ENCODE measurements at places on chromosomes 3 and 15.

GRCh38 chr15:94631608-94632007 is 400.2 kb downstream of the MCTP2 start:
- DNase-seq = no peak

DNA sequence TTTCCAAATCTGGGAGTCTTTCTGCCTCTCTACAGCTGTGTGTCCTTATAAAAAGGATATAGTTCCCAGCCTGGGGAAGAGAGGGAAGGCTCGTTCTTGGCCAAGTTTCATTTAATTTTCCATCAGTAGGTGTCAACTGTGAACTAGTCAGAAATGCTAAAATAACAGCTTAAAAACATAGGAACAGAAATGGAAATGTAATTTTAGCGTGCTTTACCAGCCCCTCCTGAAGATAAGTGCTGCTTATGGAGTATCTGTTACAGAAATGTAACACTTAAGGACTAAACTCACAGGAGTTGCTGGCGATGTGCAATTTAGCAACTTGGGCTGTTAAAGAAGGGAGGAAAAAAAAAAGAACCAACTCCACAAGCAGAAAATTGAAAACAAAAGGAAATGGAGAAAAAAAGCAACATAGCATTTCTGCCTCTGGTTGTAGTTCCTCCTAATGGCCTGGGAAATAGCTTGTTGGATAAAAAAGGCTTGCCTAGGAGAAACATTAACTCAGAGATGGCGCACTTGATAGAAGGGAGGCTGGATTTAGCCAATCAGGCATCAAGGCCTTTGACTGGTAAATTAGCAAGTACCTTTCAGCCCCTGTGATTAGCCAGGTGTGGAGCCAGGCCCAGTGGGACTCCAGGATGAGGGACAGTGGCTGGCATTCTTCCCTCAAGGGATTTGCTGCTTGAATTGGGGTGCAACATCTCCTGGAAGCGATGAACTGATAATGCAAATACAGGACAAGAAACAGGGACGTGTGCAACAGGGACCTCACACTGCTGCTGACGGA is 84.3 kb downstream of the RPLP1 start:
- DNase-seq = no peak

- no peak for DNase-seq
Measured at GRCh38 chr3:188052169-188053035, 101.6 kb upstream of the LPP start.

- no peak for DNase-seq
Measured at GRCh38 chr15:97383516-97383915, 577.0 kb upstream of the ARRDC4 start.

DNA sequence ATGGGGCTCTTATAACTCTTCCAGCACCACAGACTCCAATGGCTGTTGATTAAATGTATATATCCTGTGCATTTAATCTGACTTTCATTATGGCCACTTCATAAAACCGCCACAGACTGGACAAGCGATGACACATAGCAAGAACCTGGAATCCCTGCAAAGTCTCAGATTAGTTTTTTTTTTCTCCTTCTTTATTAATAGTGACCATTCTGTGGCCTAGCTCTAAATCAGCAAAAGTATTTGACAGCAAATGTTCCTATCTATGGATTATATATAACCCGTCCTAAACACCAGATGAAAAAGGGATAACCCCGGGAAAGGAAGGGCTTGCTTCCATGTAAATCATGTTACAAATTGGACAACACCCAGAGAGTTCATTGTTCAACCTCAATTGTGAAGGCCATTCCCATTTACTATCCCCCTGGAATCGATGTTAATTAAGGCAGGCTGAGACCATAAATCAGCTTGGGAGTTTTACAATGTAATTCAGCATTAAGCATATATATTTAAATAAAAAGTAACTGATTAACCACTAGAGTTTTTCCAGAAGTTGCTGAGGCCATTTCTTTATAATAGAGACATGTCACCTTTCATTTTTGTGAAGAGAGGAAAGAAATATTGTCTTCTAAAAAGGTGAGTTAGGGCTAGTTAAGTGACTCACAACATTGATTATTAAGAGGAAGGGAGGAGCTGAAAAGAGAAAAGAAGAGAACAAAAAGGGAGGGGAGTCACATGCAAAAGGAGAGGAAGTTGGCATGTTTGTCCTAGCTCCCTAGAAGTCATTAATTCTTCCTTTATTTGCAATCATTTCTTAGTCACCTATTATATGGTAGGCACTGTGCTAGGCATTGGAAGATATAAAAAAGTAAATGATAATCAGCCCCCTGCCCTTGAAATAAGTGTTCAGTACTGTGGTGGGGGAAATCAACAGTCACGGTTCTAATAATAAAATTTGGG is 26.2 kb downstream of the ALDH1A2 start:
- no peak for DNase-seq

- DNase-seq = no peak
Measured at GRCh38 chr3:36476286-36476942, 96.1 kb downstream of the STAC start.

GRCh38 chr3:56595975-56596840 is 39.2 kb downstream of the CCDC66 start:
- no peak for DNase-seq

- DNase-seq = no peak
Measured at GRCh38 chr15:47754312-47754711, 37.0 kb downstream of the SEMA6D start.

DNA sequence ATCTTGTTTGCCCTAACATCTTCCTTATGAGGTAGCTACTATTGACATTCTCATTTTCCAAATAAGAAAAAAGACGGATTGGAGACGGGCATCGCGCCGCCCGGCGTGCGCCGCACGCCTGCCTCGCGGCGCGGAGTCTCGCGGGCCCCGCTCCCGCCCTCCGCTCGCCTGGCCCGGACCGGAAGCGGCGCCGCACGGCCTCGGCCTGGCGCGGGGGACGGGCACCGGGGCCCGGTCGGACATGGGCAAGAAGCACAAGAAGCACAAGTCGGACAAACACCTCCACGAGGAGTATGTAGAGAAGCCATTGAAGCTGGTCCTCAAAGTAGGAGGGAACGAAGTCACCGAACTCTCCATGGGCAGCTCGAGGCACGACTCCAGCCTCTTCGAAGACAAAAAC is 112.0 kb downstream of the IL12A start:
- DNase-seq = no peak

GRCh38 chr3:52146189-52146588 is 8.0 kb downstream of the POC1A start:
- DNase-seq = no peak

- no peak for DNase-seq
Measured at GRCh38 chr3:60622349-60622748, 628.9 kb downstream of the FHIT start.

DNA sequence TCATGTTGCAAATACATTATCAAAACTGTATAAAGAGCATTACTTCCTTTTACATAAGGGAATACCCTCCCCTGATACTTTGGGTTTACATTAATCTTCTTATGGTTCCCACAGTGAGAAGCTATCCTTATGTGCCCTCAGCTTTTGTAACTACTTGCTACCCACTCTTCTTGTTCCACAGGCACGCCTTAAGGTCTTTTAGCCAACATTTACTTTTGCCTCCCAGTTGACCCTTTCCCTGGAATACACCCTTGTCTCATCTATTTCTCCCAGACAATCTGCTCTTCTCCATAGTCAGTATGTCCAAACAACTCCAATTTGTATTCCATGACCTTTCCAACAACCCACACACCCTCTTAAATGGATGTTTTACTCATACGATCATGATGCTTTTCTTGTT is 116.8 kb upstream of the COL8A1 start:
- no peak for DNase-seq

DNA sequence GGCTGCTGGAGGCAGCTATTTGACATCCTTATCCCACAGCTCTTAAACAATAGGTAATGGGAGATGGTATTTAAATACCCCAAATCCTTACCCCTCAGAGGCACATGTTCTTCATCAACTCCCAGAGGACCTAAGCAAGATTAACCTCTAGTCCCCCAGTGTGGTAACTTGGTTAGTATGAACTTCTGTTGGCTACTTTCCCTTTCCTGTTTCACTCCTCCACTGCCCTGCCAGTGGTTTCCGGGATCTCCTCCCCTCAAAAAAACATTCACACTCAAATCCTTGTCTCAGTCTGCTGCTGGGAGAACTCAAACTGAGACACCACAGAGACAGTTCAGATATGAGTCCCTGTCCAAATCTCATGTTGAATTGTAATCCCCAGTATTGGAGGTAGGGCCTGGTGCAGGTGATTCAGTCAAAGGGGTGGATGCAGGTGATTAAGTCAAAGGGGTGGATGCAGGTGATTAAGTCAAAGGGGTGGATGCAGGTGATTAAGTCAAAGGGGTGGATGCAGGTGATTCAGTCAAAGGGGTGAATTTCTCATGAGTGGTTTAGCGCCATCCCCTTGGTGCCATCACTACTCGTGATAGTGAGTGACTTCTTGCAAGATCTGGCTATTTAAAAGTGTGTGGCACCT is 335.0 kb upstream of the CTNNB1 start:
- no peak for DNase-seq

DNA sequence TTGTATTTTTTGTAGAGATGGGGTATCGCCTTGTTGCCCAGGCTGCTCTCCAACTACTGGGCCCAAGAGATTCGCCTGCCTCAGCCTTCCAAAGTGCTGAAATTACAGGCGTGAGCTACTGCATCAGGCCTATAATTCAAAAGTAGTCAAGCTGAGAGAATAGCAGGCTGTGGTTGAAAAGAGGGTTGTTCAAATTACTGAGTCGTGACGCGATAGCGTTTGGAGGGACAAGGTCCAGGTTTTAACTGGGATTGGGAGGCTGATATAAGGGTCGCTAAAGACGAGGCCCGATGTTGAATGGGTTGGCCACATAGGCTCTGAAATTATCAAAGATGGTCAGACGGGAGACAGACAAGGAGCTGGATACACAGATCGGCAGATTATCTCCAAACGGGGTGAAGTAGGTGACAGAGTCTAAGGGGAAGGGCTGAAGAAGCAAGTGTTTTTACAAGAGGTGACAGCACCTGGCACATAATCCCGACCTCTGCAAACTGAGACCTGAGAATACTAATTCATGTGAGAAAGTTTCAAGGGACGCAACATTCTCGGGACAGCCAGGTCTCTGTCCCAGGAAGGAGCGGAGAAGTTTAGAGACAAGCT is 759 bp upstream of the ARID3B start:
- DNase-seq = no peak

GRCh38 chr3:164732166-164732565 is 346.1 kb downstream of the SI start:
- DNase-seq = no peak

- DNase-seq = no peak
Measured at GRCh38 chr15:47987908-47988532, 132.8 kb upstream of the SLC24A5 start.

DNA sequence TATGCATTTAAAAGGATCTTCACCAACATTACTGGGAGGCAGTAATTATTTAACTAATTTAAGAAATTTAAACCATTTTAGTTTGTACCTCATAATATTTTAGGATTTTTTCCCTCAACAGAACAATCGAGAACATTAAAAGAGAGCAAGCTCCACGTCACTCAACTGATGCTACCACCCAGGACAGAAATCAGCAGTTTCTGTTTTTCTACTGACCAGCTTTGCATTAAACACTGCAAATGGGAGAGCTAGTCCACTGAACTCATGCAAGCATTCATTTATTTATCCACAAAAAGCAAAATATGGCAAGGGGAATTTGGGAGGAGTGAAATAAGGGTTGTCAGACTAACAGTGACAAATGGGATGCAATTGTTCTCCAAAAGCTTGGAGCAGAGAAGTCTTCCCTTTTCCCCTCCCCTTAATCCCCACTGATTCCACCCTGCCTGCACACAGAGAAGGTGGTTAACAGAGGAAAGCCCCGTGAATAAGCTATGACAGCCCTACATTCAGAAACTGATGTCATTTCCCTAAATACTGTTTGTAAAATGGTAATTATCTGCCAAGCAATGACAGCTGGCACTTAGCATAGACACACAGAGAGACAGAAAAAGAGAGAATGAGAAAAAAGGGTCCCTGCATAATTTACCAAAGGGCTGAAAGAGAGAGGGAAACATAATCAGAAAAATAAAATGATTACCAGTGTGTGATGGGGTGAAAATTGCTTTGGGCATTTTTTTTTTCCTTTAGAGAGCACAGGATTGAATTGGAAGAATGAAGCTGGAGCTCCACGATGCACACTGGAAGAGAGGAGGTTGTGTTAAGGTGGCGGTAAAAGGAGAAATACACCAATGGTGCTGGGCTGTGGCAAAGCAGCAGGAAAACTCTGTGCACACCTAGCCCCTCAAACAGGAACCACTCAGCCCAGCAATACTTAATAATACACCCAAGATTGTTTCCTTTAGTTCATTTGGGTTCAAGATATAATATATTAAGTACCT is 777.4 kb downstream of the TUSC7 start:
- no peak for DNase-seq

- DNase-seq = no peak
Measured at GRCh38 chr3:158381262-158381868, 189.6 kb upstream of the MLF1 start.

DNA sequence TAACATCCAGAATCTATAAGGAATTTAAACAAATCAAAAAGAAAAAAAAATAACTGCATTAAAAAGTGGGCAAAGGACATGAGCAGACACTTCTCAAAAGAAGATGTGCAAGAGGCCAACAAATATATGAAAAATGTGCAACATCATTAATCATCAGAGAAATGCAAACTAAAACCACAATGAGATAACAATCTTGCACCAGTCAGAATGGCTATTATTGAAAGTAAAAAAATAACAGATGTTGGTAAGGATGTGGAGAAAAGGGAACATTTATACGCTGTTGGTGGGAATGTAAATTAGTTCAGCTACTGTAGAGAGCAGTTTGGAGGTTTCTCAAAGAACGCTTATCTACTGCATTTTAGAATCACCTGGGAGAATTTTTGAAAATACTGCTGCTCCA is 186.1 kb downstream of the OTOL1 start:
- DNase-seq = no peak

- DNase-seq = no peak
Measured at GRCh38 chr3:25471081-25471768, 43.2 kb downstream of the RARB start.

GRCh38 chr3:87191175-87191574 is 35.9 kb upstream of the CHMP2B start:
- no peak for DNase-seq

DNA sequence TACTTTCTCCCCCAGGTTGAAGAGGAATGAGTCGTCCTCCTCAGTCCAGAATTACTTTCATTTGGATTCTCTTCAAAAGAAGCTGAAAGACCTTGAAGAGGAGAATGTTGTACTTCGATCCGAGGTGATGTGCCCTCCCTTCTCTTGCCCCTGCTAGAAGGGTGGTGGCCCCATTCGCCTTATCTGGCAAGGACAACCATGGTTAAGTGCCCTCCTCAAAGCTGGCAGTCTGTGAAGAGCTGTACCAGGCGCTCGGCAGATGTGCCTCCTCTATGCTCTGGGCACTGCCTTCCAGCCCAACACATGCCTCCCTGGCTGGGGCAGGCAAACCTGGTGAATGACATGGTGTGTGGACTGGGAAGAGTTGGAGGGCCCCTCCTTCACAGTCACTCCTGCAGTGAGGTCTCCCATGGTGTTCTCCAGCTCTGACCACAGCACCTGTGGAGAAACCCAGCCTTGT is 77.0 kb downstream of the CCK start:
- DNase-seq = no peak

GRCh38 chr3:59957150-59957549 is 907.3 kb upstream of the CFAP20DC start:
- DNase-seq = no peak
